LHCN-M2 (cell line): ENCODE measurements at places on chromosomes 2 and 18. TPM values are rescaled to one million over a fixed set of nuclear protein-coding genes. Genes with fewer than 3 reads are reported as not detected.

- no peak for DNase-seq
Observed at GRCh38 chr2:98749066-98749450, 18.1 kb upstream of the MGAT4A start.

Gene NAT8
- not detected in 2 replicates for total RNA-seq

DNA sequence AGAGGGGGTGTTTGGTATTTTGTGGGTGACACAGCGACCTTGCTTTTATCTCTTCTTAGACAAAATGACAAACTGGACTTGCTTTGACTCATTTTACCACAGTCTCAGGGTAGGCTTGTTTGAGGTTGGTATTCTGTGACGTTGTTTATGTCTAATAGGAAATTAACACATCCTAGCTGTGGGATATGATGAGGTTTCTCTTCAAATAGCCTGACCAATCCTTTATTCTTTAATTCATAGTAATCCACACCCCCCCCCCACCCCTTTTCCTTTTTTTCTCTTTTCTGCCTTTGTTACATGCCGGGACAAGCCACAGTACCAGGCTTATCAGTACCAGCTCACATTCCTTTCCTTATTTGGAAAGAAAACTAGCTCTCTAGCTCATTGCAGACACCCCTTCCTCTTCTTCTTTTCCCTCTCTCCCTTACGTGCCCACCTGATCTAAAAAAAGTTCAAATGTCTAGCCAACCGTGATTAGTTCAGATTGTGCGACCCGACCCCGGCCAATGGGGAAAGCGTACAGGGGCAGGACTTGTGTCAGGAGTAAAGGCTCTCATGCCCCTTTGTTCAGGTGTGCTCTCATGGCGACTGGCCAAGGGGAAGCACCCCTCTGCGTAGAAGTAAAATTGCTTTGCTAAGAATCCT is 52.2 kb upstream of the PTPRM start:
- DNase-seq: no peak

Gene POLR1B
- 14.6 and 14.8 TPM in 2 replicates for total RNA-seq

Gene LRRTM4
- total RNA-seq: not detected in 2 replicates

DNA sequence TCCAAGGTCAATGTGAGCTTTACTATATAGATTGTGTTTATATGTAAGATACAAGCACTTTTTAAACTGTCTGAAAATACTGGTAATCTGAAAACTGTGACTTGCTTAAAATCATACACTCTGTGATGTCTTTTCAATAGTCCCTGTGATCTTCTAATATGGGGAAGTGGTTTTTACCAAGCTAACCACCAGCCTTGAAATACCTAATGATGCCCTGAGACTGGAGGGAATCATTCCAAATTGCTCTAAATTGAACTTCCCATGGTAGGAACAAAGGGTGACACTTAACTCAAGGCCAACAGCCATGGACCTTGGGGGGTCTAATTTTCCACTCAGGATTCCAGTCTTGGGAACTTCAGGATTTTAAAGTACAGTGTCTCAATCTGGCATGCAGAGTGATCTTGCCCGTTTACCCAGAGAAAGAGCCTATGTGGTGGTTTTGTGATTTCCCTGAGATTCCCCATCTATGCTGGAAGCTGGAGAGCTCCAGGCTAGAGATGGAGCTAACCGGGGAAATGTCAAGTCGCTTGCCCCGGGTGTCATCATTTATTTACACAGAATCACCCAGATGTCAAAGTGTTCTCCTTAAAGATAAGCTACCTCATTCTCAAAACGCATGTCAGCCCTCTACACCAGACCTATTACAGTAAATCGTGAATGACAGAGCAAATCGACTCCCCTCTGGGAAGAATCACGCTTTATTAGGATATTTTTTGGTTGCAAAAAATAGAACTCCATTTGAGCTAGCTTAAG is 198.5 kb downstream of the SP3 start:
- DNase-seq: no peak

GRCh38 chr2:23912054-23912453 is 14.9 kb downstream of the ATAD2B start:
- DNase-seq: no peak

Gene CYS1
- total RNA-seq: 0.13 TPM in 1 of 2 replicates, not detected in the other

DNA sequence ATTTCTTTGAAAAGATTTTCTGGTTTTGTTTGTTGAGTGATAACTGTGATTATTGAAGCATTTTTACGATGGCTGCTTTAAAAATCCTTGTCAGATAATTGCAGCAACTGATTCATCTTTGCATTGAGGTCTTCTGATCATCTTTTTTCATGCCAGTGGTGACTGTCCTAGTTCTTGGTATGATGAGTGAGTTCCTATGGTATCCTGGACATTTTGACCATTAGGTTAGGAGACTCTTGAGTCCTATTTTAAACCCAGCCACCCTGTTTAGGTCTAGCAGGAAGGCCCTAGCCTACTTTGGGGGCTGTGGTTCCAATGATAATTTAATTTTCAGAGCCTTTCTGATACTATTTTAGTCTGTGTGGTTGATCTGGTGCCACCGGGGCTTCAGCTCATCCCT is 72.7 kb upstream of the REV1 start:
- no peak for DNase-seq

DNA sequence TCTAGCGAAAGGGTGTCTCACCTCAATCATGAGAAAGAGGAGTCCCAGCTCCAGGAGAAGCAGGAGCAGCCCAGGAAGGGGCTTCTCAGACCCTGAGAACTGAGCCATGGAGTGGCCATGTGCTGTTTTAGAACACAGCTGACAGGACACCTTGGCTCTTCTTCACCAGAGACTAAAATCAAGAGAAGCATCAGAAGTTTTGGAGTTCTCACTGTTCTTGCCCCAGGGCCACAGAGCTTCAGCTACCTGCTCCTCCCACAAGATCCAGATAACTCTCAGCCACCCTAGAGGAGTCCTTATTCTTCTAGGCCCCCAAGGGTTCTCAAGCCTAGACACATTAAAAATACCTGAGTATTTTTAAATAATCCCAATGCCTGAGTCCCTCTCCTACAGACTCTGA is 99.6 kb upstream of the ATP8B1 start:
- no peak for DNase-seq

Gene RALB
- total RNA-seq: 66.0 and 69.9 TPM in 2 replicates

Gene ARHGEF4
- total RNA-seq: 0.23 TPM in 1 of 2 replicates, not detected in the other

- no peak for DNase-seq
Observed at GRCh38 chr2:114642166-114642770, 199.8 kb downstream of the DPP10 start.

GRCh38 chr2:12203528-12203927 is 457.1 kb downstream of the LPIN1 start:
- no peak for DNase-seq

- DNase-seq: no peak
Observed at GRCh38 chr2:162473986-162474385, 130.1 kb downstream of the GCA start.

DNA sequence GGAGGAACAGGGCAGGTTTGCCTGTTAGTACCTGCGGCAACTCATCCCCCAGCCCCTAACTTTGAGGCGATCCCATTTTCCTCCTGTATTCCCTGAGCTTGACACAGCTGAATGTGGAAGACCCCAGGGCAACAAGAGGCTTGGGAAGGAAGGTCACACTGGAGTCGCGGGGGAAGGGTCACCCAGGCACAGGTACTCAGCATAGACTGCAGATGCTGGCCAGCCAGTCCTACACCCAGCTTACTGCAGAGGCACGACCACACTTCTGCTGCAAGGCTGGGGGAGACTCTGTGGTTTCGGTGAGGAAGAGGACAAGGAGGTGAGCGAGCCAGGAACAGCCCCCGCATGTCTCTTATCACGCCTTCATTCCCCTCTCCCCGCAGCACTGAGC is 91.5 kb downstream of the MALT1 start:
- DNase-seq: no peak

Gene DYNC2LI1
- 20.9 and 21.8 TPM in 2 replicates for total RNA-seq

Gene C1GALT1C1L
- total RNA-seq: 0.29 TPM in 1 of 2 replicates, not detected in the other

GRCh38 chr2:158756976-158757375 is 38.1 kb upstream of the DAPL1 start:
- DNase-seq: peak; percentile 37

Gene TXNDC2
- total RNA-seq: 0.32 and 0.63 TPM in 2 replicates

GRCh38 chr2:72361042-72361441 is 213.4 kb upstream of the CYP26B1 start:
- DNase-seq: no peak

GRCh38 chr2:237254911-237255578 is 158.9 kb downstream of the COL6A3 start:
- peak; percentile 74 for DNase-seq

DNA sequence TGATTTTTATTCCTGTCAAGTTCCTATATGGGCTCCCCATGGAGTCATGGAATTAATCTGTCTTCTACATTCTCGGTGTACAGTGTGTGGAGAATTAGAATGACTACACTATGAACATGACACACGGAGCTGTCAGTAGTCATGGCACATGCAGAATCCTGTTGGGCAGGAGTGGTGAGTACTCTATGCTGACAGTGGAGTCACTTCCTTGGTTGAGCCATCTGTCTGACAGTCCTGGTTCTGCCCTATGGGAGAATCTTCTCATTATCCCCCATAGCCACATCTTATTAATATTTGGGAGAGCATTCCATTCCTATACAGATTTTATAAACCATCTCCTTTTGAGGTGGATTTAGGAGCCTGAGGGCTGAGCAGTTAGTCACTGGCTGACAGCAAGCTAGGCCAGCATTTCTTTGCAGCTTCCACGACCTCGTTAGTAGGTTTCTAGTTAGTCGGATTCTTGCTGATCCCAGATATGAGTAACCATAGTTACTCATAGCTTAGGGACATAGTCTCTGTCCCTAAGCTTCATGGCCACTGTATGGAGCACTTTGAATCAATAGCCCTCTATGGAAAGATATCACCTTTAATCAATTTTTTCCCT is 90.6 kb downstream of the MDH1 start:
- no peak for DNase-seq

GRCh38 chr2:199148076-199148845 is 309.5 kb downstream of the SATB2 start:
- no peak for DNase-seq

GRCh38 chr18:37537868-37538525 is 27.6 kb downstream of the CELF4 start:
- DNase-seq: peak; percentile 27

DNA sequence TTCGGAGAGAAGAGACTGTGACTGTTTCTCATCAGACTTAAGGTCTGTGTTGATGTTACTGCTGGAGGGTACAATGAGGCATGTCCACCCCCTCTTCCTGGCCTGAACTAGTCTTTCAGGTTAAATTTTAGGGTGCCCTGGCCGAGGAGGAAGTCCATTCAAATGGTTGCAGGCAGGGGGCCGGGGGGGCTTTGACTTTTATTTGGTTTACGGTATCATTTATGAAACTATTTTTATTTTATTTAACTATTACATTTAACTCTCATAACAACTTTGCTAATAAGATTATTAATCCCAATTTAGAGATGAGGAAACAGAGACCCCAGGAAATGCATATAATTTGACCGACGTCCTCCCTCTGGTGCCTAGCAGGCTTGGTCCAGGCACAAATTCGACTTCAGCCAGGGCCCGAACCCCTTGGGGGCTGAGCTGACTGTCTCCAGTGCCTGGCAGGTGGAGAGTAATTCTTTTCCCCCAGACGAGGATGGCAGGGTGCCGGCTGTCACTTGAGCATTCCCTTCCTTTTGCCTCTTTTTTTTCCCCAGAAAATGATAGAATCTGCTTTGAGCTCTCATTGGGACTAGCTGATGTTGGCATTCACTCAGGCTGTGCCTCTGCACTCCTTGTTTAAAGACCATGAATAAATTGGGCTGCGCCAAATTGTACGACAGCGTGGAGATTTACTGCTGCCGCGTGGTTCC is 255.3 kb upstream of the SALL3 start:
- DNase-seq: no peak

DNA sequence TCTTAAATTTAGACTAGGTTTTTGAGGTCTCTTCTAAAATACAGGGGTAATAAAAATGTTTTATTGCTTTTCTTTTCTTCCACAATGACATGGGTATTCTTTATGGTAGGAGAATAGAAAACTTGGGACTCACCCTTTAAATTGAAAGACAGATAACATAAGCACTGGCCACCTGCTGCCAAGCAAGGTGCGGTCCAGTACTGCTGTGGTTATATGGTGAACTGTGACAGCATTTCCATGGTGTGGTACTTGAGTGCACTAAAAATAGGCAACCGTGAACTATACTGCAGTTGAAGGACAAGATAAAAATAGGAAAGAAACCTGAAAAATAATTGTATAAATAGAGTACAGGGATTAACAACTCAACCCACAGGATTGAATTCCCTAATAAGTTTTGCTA is 54.4 kb upstream of the GRB14 start:
- DNase-seq: no peak

- peak; percentile 86 for DNase-seq
Observed at GRCh38 chr2:133791191-133791590, 222.9 kb upstream of the NCKAP5 start.

Gene CCDC68
- total RNA-seq: 0.34 and 1.1 TPM in 2 replicates

Gene SYT4
- total RNA-seq: not detected in 2 replicates

DNA sequence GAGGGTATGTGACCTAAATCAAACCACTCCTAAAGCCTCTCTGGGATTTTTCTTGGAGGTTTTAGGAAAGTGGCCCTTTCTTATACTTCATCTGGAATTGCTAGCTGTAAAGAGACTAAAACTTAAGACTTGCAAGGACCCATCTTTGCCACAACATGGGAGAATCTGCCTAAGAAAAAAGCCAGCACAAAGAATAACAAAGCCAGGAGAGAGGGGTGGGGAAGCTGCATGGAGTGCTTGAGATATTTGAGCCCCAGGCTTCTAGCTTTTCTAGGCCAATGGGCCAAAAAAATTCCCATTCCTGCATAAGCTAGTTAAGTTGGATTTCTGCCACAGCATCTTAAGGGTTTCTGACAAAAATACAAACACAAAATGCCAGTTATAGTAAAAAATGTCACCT is 38.5 kb upstream of the LYPD6 start:
- no peak for DNase-seq

DNA sequence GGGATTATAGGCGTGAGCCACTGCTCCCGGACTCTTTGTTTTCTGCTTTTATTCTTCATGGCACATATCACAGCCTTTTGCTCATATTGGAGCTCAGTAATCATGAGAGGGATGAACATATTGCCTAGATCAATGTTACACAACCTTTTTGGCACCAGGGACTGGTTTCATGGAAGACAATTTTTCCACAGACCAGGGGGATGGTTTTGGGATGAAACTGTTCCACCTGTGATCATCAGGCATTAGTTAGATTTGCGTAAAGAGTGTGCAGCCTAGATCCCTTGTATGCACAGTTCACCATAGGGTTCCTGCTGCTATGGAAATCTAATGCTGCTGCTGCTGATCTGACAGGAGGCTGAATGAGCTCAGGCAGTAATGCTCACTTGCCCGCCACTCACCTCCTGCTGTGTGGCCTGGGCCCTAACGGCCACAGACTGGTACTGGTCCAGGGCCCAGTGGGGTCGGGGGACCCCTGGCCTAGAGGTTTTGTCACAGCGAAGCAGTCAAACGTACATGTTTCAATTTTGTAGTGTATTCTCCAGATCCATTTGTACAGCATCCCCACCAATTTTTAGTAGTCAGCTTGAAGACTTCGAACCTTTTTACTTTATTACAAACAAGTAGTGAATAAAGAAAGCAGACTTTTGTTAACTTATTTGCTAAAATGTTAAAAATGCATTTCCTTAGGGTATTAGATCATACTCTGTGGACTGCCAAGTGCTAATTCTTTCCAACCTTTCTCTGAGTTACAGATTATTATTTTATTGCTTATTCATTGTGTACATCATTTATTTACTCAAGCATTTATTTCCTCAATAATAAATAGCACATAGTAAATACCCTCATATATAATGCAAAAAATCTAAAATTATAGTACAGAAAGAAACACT is 6.2 kb downstream of the DAW1 start:
- DNase-seq: no peak

- DNase-seq: peak; percentile 77
Observed at GRCh38 chr2:112623913-112624777, 21.6 kb upstream of the SLC20A1 start.

GRCh38 chr2:46999857-47000678 is 84.5 kb upstream of the MCFD2 start:
- no peak for DNase-seq

- peak; percentile 58 for DNase-seq
Observed at GRCh38 chr2:230230087-230230486, 4.6 kb downstream of the SP140 start.
